Ovary (tissue), 10 donors: ENCODE measurements at places on chromosomes 7 and 10. TPM values are rescaled to one million over a fixed set of nuclear protein-coding genes. Genes with fewer than 3 reads are reported as not detected.

GRCh38 chr7:132919771-132920170 is 162.1 kb downstream of the CHCHD3 start:
- no peak for DNase-seq

DNA sequence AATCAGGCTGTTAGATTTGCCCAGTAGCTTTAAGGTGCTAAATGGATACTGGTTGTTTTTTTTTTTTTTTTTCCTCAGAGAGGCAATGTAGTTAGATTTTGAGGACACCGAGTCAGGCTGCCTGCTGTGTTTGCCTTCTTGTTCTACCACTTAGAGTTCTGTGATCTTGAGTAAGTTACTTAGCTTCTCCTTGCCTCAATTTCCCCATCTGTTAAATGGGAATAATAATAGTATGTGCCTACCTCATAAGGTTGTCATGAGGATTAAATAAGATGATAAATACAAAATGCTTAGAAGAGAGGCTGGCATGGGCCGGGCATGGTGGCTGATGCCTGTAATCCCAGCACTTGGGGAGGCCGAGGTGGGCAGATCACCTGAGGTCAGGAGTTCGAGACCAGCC is 14.6 kb downstream of the MORN4 start:
- no peak for DNase-seq

DNA sequence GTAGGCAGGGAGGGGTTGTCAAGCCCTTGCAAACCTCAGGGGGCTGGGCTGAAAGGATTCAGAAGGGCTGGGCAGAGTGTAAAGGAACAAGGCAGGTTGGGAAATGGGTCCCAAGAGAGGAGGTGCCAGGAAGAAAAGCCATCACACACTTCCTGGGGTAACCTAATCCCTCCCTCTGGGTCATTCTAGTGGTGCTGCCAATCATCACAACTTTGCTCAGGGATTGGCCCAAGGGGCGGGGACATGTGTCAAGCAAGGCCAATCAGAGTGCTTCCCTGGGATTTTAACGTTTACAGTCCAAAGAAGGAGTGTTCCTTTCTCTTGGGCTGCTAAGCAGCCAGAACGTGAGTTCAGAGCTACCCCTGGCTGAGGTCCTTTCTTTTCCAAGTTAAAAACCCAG is 57.1 kb upstream of the NPTX2 start:
- no peak for DNase-seq

- DNase-seq = no peak
Measured at GRCh38 chr10:14681305-14681704, 93.4 kb downstream of the FAM107B start.

DNA sequence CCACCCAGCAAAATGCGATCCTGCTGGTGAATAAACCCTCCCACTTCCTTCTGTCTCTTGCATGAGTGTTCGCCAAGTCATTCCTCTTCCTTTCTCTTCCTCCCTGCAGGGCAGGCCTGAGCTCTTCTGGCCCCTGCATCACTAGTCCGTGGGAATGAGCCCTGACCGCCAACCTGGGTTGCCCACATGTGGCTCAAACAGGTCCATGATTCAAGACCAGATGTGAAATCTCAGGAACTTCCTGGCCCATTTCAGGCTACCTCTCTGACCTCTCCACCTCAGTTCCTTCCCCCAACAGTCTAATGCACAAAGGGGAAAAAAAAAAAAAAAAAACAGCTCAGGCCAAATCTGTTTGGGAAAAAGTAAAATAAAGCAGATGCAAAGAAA is 5.4 kb upstream of the YWHAG start:
- DNase-seq = peak; percentile 37

- no peak for DNase-seq
Measured at GRCh38 chr10:124213471-124213870, 120.1 kb upstream of the CHST15 start.

DNA sequence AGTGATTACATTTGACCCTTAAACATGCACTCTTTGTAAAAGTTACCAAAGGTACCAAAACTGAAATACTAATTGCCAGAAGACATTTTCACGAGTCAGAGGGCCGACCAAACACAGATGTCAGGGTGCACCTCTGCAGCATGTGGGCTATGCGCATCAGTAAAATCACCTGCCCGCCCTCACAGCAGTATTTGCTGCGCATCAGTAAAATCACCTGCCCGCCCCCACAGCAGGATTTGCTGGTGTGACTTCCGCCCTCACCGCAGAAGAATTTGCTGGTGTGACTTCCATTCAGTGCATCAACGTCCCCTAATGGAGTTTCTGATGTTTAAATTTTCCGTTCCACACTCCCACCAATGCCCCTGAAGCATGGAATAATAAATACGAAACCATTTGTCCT is 202.9 kb downstream of the PTPRN2 start:
- no peak for DNase-seq

DNA sequence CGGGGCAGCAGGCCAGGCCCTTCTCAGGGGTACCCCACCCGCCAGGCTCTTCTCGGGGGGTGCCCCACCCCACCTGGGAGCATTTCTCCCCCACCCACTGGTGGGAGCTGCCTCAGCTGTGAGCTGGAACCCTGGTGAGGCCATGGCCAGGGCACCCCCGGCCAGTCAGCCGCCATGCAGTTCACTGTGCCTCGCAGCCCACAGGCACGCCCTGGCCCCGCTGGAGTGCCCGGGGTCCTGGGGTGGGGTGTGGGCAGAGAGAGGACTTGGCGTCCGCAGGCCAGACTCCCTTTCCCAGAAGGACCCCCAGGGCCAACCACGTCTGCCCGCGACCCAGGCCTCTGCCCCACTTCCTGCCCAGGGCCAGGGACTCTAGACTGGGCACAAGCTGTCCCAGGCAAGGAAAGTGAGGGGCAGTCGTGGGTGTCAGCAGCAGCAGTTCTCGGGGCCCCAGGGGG is 13.1 kb downstream of the DPYSL4 start:
- DNase-seq = no peak

DNA sequence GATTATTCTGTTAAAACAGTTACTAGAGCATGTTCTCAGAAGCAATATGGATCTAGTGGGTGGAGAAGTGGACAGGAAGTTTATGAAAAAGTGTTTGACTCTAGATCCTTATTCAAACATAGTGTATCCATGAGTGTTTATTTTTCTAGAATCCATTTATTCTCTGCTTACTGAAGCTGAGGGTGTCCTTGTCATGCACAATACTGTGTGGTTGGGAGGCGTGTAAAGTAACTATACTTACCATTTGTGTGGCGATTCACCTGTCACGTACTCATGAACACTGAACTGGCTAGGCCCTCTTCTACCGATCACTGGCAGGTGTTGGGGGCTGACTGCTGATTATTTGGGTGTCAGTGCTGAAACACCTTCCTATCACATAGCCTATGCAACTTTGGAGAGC is 74.0 kb downstream of the POU6F2 start:
- no peak for DNase-seq

- no peak for DNase-seq
Measured at GRCh38 chr10:130834170-130834569, 477.4 kb downstream of the TCERG1L start.

- no peak for DNase-seq
Measured at GRCh38 chr10:78959217-78959923, 109.4 kb upstream of the ZMIZ1 start.

GRCh38 chr7:75987805-75988567 is 6.4 kb downstream of the TMEM120A start:
- DNase-seq = no peak

- DNase-seq = no peak
Measured at GRCh38 chr10:130634816-130635215, 498.6 kb downstream of the GLRX3 start.

- peak; percentile 70 for DNase-seq
Measured at GRCh38 chr10:24920907-24921881, 31.2 kb downstream of the PRTFDC1 start.

DNA sequence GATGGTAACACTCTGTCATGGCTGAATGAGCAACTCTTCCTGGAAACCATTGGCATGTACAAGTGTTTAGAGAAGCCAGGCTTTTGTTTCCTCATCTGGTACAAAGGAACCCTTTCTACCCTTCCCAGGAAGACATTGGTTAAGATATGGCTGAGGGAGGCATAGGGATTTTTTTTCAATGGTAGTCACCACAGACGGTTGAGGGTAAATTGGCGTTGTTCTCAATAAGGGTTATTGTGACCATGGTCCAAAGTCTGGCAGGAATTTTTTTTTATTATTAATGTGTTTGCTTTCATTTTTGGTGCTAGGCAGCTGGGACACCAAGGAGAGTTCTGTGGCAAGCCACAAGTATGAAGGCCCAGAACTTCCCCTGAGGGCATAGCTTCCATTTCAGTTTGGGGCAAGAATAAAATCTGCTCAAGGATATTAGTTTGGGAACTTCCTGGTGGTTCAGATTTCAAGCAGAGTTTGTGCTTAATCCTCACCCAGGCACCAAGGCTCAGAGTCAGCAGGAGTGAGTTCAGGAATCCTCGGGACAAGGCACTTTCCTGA is at the start of gene PLEKHS1:
TSS of gene PLEKHS1 (plus strand) at position 502 of the 552 bp plus-strand sequence. CDS start 3,596 bp downstream, outside the sequence.
- no peak for DNase-seq

DNA sequence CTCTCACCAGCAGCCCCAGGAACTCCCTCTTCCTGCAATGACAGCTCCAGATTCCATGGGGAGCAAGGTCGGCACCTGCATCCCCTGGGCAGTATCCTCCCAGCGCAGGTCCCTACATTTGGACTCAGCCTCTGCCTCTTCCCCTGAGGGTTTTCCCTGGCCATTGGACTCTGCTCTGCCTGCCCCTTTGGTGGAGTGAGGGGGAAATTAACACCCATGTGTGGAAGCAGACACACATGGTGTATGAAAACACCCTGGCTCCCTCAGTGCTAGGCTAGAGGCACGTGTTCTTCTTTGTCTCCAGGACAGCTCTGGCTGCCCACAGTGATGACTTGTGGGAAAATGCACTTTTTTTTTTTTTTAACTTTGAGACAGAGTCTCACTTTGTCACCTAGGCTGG is 8.4 kb downstream of the PRF1 start:
- no peak for DNase-seq

MLXIPL gene
- total RNA-seq = 6.5 TPM

GOT1 gene
- total RNA-seq = 80.4 TPM

OR9A2 gene
- 0.22 TPM for total RNA-seq

CCL24 gene
- not detected for total RNA-seq

FAM237B gene
- total RNA-seq = not detected

EIF5AL1 gene
- 0.72 TPM for total RNA-seq

CC2D2B gene
- total RNA-seq = 0.43 TPM

CCDC172 gene
- not detected for total RNA-seq

DBNL gene
- total RNA-seq = 56.3 TPM

CAV1 gene
- total RNA-seq = 99.4 TPM

FBXL15 gene
- 19.2 TPM for total RNA-seq

OR2A1 gene
- 0.92 TPM for total RNA-seq

UPK3BL2 gene
- total RNA-seq = 12.2 TPM

OR2A42 gene
- total RNA-seq = 0.25 TPM

METTL27 gene
- 25.6 TPM for total RNA-seq

HTR5A gene
- total RNA-seq = not detected
